ENCODE measurements at places on chromosomes 6 and 20. TPM values are rescaled to one million over a fixed set of nuclear protein-coding genes. Genes with fewer than 3 reads are reported as not detected.

Gene DSTN
- 70.3 TPM for total RNA-seq

Gene BPIFB1
- total RNA-seq: not detected

Gene SS18L1
- 16.1 TPM for total RNA-seq

Gene NHLRC1
- 0.22 TPM for total RNA-seq

Gene PNLDC1
- 0.14 TPM for total RNA-seq

Gene SIRPB2
- total RNA-seq: not detected

Gene POPDC3
- not detected for total RNA-seq

Gene IP6K3
- total RNA-seq: not detected

Gene TMX4
- total RNA-seq: 18.1 TPM

Gene PCMT1
- total RNA-seq: 85.0 TPM

Gene BTNL2
- total RNA-seq: not detected

Gene GCNT2
- total RNA-seq: 0.71 TPM

Gene TTK
- total RNA-seq: 9.8 TPM

Gene PLCB4
- total RNA-seq: 0.05 TPM
